Spinal cord (tissue), 10 donors: ENCODE measurements at places on chromosomes 7 and 10. TPM values are rescaled to one million over a fixed set of nuclear protein-coding genes. Genes with fewer than 3 reads are reported as not detected.

DNA sequence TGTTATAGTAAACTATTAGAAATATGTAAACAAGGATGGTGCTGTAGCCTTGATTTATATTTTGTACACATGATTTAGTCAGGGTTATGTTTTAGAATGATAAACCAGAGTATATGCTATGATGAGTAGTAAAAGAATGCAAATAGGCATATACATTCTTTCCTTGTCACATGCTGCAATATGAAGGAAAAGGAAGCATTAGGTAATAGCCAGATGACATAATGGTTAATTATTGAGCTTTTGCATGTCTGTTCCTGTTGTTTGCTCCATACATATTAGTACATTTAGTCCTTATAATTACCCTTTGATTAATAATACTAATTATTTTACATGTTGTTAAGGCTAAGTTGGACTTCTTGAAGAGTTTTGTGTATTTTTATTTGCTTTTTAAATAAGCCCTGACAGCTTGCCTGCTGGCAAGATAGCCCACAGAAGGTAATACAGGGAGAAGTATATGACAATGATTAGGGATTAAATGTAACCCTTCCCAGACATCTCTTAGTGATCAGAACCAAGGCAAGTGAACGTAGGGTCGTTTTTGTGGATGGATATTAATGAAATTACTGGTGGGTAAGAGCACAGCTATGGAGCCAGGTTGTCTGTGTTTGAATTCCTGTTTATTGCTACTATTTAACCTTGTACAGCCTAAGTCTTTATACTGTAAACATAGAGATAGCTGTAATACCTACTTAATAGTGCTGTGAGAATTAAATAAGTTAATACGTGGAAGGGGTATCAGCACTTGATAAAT is 68.4 kb downstream of the PHTF2 start:
- no peak for DNase-seq
- H3K4me3 ChIP-seq, result no peak overlapping the region
- no peaks in the 10 kb centered on the region for H3K4me1 ChIP-seq

- no peak overlapping the region for H3K4me3 ChIP-seq
- DNase-seq, result no peak
- no peaks in the 10 kb centered on the region for H3K27me3 ChIP-seq
- peaks cover 5% of the 10 kb centered on the region for H3K4me1 ChIP-seq
Observed at GRCh38 chr7:132450188-132450587, 126.1 kb downstream of the PLXNA4 start.

DNA sequence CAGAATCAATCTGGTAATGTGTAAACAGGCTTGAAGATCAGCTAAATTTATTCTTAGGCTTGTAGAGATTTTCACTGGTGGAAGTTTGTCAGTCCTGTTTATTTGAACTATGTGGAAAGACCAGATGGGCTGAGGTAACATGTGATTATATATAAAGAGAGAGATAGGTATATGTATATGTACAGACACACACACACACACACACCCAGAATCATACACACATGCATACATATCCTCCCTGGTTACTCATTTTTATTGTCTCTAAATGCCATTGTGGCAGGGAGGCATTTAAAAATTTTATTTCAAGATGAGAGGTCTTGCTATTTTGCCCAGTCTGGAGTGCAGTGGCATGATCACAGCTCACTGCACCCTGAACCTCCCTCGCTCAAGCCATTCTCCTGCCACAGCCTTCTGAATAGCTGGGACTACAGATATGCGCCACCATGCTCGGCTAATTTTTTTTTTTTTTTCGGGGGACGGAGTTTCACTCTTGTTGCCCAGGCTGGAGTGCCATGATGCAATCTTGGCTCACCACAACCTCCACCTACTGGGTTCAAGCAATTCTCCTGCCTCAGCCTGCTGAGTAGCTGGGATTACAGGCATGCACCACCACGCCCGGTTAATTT is 78.1 kb upstream of the CYTH3 start:
- H3K4me3 ChIP-seq, result no peak overlapping the region
- H3K27me3 ChIP-seq, result peaks cover 2% of the 10 kb centered on the region
- no peak for DNase-seq
- peaks cover 12% of the 10 kb centered on the region for H3K4me1 ChIP-seq
- H3K27ac ChIP-seq, result no peak overlapping the region

SRRM3 gene
- 7.8 TPM for total RNA-seq

DNA sequence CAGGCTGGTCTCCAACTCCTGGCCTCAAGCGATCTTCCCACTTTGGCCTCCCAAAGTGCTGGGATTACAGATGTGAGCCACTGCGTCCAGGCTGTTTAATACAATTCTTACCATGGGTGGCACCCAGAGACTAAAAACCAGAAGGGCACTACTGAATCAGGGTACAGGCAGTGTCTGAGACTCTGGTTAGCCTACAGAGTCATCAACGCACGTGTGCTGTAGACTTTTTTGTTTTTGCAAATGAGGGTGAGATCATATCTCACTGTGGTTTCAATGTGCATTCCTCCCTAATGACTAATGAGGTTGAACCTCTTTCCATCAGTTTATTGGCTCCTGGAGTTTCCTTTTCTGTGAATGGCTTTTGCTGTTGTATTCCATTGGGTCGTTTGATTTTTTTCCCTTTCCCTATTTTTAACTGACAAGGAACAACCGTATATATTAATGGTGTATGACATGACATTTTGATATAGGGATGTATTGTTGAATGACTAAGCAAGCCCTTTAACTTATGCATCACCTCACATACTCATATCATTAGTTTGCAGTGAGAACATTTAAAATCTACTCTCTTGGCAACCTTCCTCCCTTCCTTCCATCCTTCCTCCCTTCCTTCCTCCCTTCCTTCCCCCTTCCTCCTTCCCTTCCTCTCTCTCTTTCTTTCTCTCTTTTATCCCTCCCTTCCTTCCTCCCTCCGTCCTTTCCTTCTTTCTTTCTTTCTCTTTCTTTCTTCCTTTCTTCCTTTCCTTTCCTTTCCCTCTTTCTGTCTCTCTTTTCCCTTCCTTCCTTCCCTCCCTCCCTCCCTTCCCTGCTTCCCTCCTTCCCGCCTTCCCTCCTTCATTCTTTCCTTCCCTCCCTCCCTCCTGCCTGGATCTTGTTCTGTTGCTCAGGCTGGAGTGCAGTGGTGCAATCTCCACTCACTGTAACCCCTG is 9.3 kb upstream of the TMEM270 start:
- H3K4me3 ChIP-seq, result no peak overlapping the region
- no peaks in the 10 kb centered on the region for H3K36me3 ChIP-seq
- peaks cover 7% of the 10 kb centered on the region for H3K4me1 ChIP-seq
- no peak for DNase-seq
- H3K27me3 ChIP-seq, result peaks cover 7% of the 10 kb centered on the region

HYCC1 gene
- total RNA-seq, result 27.2 TPM

- H3K36me3 ChIP-seq, result no peaks in the 10 kb centered on the region
- no peaks in the 10 kb centered on the region for H3K4me1 ChIP-seq
- no peak overlapping the region for H3K27ac ChIP-seq
- no peak overlapping the region for H3K4me3 ChIP-seq
Observed at GRCh38 chr7:90430614-90431460, 27.6 kb downstream of the CLDN12 start.

- no peak overlapping the region for H3K27ac ChIP-seq
Observed at GRCh38 chr10:44437840-44438511, 53.1 kb upstream of the CXCL12 start.

- peak overlapping the region; percentile 81 for H3K27ac ChIP-seq
- H3K4me3 ChIP-seq, result no peak overlapping the region
Observed at GRCh38 chr10:86261941-86262687, 104.5 kb downstream of the GRID1 start.

CRYGN gene
- total RNA-seq, result 1.4 TPM

DNA sequence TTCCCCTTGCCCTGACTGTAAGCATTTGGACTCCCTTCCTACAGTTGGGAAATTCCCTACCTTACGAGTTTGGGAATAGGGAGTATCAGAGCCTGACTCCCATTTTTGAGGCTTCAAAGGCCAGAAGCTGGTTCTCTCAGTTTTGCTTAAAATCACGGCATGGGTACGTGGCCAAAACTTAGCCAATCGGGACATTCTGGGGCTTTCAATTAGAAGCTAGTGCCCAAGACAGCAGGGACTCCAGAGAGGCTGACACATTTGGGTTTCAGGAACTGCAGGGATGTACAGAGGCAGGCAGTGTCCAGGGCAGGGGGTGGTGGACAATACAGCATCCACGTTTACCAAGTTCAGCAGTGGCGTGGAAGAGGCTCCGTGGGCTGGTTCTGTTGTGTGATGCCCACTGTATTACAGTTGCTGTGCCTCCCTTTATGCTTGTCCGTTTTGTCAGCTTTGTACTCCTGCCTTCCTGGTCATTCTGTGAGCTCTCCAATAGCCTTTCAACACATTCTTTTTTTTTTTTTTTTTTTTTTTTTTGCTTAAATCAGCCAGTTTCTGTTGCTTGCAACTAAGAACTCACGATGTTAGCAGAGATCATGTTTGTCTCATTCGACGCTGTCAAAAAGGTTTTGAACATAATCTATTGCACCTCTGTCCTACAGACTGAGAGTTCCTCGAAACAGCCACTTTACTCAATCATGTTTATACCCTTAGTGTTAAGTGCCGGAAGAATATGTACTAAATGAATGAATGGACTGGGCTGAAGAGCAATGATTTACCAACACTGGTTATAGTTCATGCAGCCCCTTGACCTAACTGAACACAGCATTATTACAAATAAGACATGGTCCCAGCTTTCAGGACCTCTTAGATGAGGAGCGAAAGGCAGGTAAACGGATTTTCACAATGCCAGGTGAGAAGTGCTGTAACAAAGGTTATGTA is 1.1 kb downstream of the GGCT start:
- H3K4me1 ChIP-seq, result peaks cover 10% of the 10 kb centered on the region
- no peak for DNase-seq
- no peaks in the 10 kb centered on the region for H3K27me3 ChIP-seq
- H3K27ac ChIP-seq, result no peak overlapping the region
- peak overlapping the region; percentile 98 for H3K4me3 ChIP-seq
- H3K36me3 ChIP-seq, result no peaks in the 10 kb centered on the region

NRP1 gene
- 96.6 TPM for total RNA-seq

- H3K4me3 ChIP-seq, result no peak overlapping the region
- no peaks in the 10 kb centered on the region for H3K36me3 ChIP-seq
- no peaks in the 10 kb centered on the region for H3K4me1 ChIP-seq
- DNase-seq, result no peak
- no peak overlapping the region for H3K27ac ChIP-seq
- no peaks in the 10 kb centered on the region for H3K27me3 ChIP-seq
Observed at GRCh38 chr7:152543799-152544198, 108.0 kb upstream of the KMT2C start.

DNA sequence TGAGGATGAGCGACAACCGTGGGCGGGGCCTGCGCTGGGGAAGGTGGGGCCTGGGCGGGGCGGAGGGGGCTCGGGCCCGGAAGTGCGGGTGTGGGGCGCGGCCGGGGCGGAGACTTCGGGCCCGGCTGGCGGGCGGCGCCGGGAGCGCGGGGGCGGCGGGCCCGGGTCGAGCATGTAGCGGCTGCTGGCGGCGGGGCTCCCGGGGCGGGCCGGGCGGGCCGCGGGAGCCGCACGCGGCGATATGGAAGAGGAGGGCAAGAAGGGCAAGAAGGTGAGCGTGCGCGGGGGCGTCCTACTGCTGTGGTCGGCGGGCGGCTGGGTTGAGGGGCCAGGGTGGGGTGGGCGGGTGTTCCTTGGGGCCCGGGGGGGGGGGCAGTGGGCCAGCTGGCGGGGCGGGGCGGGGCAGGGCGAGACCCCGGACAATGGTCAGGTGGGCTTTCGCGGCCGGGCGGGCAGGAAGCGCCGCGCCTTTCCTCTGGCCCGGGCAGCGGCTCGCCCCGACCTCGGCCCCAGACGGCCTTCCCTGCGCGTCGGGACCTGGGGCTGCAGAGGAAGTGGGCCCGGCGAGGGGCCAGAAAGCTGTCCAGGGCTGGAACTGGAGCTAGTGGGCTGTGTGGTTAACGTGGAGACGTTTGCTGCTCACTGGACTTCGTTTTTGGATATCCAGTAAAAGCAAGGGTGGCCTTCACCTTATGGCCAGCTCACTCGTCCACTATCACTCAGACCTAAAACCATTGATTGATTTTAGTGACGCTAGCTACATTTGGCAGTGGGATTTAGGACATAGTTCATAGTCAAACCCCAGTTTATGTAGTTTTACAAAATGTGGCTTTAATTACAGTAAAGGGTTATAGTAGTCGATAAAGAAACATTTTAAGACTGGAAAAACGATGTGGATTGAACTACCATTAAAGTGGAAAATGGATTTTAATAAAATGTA is at the start of gene CCM2:
CCM2 (plus strand) TSS at position 109 of the 940 bp plus-strand sequence; CDS start at position 242, 133 bp downstream.
- H3K27ac ChIP-seq, result peak within 1 kb of the TSS; percentile 92
- H3K36me3 ChIP-seq, result no peaks in the 10 kb centered on the region
- peaks cover 4% of the 10 kb centered on the region for H3K4me1 ChIP-seq
- peak within 1 kb of the TSS; percentile 77 for H3K4me3 ChIP-seq

TIAL1 gene
- total RNA-seq, result 72.5 TPM

CREB5 gene
- 16.4 TPM for total RNA-seq

SPDYE8 gene
- 0.06 TPM for total RNA-seq

MYL10 gene
- not detected for total RNA-seq

DNA sequence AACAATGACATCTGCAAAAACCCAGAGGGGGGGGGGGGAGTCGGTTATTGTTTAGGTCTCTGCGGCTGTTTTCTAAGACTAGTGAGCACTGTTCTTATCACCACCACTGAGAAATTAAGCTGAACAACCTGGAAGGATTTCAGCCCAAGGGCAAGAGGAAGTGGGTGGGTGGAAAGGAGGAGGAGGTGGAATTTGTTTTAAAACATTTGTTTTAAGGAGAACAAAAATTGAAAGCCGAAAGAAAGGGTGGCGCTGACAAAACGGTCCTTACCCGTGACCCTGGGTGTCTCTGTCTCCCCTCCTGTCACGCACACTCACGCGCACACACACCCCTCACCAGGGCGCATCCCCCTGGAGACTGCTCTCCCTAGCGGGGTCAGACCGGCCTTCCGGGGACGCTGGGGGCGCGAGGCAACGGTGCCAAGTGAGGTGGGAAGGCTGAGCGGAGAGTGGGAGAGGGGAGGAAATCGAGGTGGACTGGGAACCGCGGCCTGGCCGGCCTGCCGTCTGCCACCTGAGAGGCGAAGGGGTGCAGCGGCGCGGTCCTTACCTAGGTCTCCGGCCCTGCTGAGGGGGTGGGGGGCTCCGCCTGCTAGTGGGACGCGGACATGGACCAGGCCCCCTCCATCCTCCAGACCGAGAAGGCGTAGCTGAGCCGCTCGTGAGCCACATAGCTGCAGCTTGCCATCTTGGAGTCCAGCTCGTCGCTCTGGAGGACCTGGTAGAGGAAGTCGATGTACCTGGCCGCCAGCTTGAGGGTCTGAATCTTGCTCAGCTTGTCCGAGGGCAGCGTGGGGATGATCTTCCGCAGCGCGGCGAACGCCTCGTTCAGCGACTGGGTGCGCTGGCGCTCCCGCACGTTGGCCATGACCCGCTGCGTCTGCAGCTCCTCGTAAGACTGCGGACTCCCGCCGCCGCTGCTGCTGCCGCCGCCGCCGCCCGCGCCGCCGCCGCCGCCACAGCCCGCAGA is 1.0 kb downstream of the TWIST1 start:
- H3K36me3 ChIP-seq, result no peaks in the 10 kb centered on the region
- H3K27me3 ChIP-seq, result peaks cover 97% of the 10 kb centered on the region
- peaks cover 32% of the 10 kb centered on the region for H3K4me1 ChIP-seq
- DNase-seq, result peak; percentile 75
- H3K4me3 ChIP-seq, result peak overlapping the region; percentile 68

DNA sequence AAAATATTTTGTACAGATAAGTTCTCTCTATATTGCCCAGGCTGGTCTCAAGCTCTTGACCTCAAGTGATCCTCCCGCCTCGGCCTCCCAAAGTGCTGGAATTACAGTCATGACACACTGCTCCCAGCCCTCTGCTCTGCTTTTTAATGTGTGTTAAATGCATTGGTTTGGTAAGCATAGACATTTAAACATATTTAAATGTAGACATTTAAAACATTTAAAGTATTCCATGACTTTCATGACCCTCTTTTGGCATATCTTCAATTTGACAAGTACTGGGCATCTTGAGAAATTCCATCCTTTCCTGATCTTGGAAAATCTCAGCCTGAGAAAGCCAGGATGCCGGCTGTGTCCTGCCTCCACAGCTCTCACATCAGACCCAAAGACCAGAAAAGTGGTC is 5.2 kb upstream of the SAR1A start:
- DNase-seq, result no peak
- no peaks in the 10 kb centered on the region for H3K27me3 ChIP-seq
- H3K36me3 ChIP-seq, result no peaks in the 10 kb centered on the region
- H3K4me3 ChIP-seq, result no peak overlapping the region
- peaks cover 3% of the 10 kb centered on the region for H3K4me1 ChIP-seq
